Small intestine (tissue), 16 donors: ENCODE measurements at places on chromosomes 11 and 22. TPM values are rescaled to one million over a fixed set of nuclear protein-coding genes. Genes with fewer than 3 reads are reported as not detected.

DNA sequence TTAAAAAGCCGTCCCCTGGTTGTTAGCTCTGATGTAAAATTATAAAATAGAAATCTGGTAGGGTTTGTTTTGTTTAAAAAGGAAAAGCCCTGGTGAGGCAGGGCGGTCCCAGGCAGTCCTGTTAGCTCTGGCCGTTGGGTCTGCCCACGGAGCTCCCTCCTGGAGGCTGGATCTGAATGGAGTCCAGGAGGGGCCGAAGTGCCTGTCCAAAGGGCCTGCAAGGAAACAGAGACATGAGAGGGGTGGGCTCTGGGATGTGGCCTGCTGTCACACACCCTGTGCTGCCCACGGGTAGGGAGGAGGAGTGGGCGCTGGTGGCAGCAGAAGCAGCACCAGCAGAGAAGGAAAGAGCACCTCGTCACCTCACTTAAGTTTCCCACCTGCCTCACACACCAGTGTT, 11.3 kb upstream of the PMM1 start:
- no peak overlapping the region for H3K4me3 ChIP-seq
- H3K27me3 ChIP-seq: no peaks in the 10 kb centered on the region
- no peak overlapping the region for H3K27ac ChIP-seq
- H3K36me3 ChIP-seq: peaks cover 65% of the 10 kb centered on the region
- no peak for DNase-seq
- H3K4me1 ChIP-seq: no peaks in the 10 kb centered on the region

DNA sequence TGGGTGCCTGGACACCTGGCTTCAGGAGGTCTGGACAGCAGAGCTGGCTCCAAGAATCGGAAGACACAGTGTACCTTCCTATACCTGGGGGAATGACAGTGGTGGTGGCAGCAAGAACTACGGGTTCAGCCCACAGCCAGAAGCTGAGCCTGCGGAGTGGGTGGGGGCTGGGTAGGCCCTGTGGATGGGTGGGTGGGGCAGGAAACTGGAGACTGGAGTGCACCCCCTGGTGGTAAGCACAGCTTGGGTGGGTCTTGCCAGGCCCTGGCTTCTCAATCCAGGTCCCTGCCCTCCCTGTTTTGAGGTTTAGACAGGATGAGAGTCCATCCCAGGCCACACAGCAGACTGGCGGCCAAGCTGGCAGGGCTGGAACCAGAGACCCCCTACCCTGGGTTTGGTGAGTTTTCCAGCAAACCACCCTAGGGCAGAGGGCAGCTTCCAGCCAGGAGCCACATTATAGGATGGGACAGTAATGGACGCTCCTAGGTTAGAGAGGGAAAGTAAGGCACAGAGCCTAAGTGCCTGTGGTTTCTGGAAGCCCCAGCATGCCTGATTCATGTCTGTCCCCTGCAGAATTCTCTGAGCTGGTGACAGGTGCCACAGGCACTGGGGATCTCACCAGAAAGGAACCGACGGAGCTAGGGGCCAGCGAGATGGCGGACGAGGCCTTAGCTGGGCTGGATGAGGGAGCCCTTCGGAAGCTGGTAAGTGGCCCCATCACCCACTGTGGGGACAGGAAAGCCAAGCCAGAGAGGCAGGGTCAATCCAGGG, 1.7 kb downstream of the SMTN start:
- H3K27ac ChIP-seq: no peak overlapping the region
- DNase-seq: peak; percentile 88
- no peaks in the 10 kb centered on the region for H3K27me3 ChIP-seq
- H3K4me1 ChIP-seq: peaks cover 5% of the 10 kb centered on the region
- no peaks in the 10 kb centered on the region for H3K36me3 ChIP-seq
- H3K4me3 ChIP-seq: peak overlapping the region; percentile 98

DNA sequence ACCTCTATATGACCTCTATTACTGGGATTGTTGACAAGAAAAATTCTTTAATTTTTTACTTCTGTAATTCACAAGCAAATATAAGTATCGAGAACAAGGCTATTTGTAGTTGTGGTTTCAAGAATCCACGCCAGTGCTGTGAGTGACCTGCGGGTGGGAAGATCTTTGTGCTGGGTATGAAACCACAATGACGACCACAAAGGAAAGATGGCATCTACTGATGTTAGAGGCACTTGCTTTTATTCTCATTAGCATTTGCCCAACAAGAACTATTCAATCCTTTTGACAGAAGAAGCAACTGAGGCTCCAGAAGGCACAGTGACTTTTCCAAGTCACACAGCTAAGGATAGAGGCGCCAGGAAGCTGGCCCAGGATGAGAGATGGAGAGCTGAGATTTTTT, 1054.9 kb downstream of the TBC1D22A start:
- no peak overlapping the region for H3K27ac ChIP-seq
- no peak overlapping the region for H3K4me3 ChIP-seq
- H3K4me1 ChIP-seq: no peaks in the 10 kb centered on the region
- no peaks in the 10 kb centered on the region for H3K27me3 ChIP-seq
- H3K36me3 ChIP-seq: no peaks in the 10 kb centered on the region

DNA sequence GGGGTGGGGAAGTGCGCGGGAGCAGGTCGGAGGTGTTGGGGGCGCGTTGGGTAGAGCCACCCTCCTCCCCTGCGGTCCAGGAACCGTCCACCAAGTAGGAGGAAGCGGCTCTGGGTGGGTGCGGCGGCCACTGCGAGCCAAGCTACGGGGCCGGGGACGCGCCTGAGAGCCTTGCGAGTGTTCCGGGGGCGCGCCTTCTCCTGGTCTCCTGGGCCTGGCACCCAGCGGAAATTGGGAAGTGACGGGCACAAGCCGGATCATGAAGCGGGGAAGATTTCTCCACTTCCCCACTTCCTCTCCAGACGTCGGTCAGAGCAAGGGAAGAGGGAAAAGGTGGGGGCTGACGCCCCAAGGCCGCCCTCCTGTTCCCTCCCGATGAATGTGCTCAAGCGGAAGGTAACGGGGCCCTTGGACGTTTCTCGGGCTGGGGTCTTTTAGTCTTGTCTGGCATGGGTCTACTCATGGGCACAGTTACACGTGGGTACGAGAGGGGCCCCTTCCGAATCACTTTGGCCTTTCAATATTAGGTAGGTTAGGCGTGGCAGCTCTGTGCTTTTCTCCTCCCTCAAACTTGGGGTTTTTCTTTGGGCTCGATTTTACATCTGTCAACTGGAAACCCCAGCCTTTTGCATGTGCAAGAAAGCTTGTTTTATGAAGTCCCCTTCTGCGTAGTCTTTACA, 865 bp downstream of the RBM14 start:
- H3K4me1 ChIP-seq: peaks cover 3% of the 10 kb centered on the region
- H3K27me3 ChIP-seq: no peaks in the 10 kb centered on the region
- H3K4me3 ChIP-seq: peak overlapping the region; percentile 92
- DNase-seq: no peak

- no peaks in the 10 kb centered on the region for H3K27me3 ChIP-seq
- DNase-seq: peak; percentile 57
- H3K27ac ChIP-seq: peak overlapping the region; percentile 41
- peaks cover 3% of the 10 kb centered on the region for H3K4me1 ChIP-seq
- peak overlapping the region; percentile 64 for H3K4me3 ChIP-seq
These were observed 1.1 kb upstream of the GCAT start for GRCh38 chr22:37806409-37807333.

GRCh38 chr22:37817705-37818408, 5.3 kb upstream of the GALR3 start:
- no peaks in the 10 kb centered on the region for H3K27me3 ChIP-seq
- peak overlapping the region; percentile 51 for H3K4me3 ChIP-seq
- no peak overlapping the region for H3K27ac ChIP-seq

Gene STIM1
- 7.3 TPM for polyA plus RNA-seq

Gene HTR3A
- not detected for polyA plus RNA-seq

Gene MN1
- 2.1 TPM for polyA plus RNA-seq
